ENCODE measurements at places on chromosomes 4 and X.
A peak's percentile ranks its signal among the peaks of the same experiment; 100 is the strongest.

DNA sequence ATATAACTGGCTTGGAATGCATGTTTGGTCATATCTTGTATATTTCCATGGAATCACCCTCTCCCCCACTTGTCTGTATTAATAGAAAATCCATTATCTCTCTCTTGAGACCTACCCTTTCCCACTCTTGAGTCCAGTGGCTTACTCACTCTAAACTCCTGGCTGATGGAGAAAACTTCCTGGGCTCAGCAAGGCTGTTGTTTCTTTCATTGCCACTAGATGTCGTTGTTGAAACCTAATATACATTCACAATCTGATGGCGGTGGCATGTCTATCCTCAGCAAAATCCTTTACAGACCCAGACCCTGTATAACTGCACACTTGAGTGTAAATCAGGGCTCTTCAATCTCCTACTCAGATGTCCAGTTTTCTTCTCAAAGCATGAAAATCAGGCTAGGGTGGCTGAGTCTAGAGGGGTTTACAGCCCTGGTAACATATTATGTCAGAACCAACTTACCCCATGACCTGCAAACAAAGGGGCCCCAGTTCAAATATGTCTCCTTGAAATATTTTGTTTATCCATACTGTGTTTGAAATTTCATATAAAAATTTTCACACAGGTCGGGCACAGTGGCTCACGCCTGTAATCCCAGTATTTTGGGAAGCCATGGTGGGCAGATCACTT is 70.0 kb upstream of the FAM241A start:
- no peak for DNase-seq

DNA sequence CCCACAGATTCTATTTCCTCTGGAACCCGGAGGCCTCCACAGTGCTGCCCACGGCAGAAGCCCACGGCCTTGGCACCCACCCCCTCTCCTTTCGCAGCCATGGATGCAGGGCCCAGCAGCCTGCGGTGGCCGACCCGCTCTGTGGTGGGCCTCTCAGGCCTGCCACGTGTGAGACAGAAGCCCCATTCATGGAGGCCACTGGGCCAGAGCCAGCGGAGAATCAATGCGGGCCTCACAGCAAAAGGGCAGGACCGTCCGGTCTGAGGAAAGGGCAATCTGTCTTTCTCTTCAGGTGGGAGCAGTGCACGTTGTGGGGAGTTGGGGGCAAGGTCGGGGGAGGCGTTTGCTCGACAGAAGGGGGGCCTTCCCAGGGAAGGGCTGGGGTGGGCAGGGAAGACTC is 8.4 kb upstream of the HAUS7 start:
- DNase-seq = no peak

DNA sequence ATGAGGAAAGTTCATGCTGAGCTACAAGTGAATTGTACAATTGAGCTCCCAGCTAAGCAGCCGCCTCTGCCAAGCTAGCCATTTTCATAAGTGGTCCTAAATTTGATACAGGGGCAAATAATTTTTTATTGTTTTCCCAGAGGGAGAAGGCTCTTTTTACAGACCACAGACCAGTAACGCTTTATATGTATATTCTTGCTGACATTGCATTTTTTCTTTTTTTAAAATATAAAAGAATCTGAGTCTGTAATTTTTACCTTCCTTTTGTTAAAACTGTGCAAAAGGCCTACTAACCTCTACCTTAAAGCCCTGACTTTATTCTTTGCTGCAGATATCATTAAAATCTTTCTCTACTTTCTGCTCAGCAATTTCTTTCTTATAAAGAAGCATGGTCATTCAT is 501.2 kb upstream of the INTU start:
- DNase-seq = no peak

DNA sequence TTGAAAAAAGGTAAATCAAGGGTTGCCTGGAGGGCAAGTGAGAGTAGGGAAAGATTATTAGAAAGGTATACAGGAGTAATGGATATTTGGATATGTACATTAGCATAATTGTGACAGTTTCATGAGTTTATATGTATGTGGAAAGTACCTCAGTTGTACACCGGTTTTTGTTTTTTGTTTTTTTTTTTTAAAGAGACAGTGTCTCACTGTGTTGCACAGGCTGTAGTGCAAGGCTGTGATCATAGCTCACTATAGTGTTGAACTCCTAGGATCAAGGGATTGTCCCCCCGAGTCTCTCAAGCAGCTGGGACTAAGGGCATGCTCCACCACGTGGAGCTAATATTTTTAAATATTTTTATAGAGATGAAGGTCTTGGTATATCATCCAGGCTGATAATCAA is 15.3 kb upstream of the HPGD start:
- DNase-seq = no peak

GRCh38 chr4:173167758-173168395 is 734 bp upstream of the GALNT7 start:
- DNase-seq = peak; percentile 68

GRCh38 chr4:118033148-118034052 is 886 bp upstream of the NDST3 start:
- peak; percentile 53 for DNase-seq

DNA sequence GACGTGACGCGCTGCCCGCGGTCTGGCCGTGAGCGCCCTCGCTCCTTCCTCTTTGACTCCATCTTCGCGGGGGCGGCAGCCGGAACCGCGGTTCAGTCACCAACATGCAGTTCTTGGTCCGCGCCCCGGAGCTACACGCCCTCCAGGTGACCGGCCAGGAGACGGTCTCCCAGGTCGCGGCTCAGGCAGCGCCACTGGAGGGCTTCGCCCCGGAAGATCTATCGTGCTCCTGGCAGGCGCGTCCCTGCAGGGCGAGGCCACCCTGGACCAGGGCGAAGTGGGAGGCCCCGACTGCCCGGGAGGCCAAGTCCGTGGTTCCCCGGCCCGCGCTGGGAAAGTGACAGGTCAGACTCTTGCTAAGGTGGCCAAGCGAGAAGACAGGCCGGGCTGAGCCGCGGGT is 2.9 kb downstream of the TRIML2 start:
- DNase-seq = peak; percentile 51

GRCh38 chr4:16627999-16628398 is 270.4 kb downstream of the LDB2 start:
- DNase-seq = no peak

- DNase-seq = no peak
These were observed 104.4 kb downstream of the EFHC2 start for GRCh38 chrX:44239036-44239435.

- no peak for DNase-seq
These were observed 43.7 kb downstream of the DDX60 start for GRCh38 chr4:168274871-168275270.

GRCh38 chrX:10902001-10902400 is 209.1 kb upstream of the HCCS start:
- no peak for DNase-seq

GRCh38 chr4:40405193-40405592 is 70.1 kb downstream of the CHRNA9 start:
- no peak for DNase-seq

DNA sequence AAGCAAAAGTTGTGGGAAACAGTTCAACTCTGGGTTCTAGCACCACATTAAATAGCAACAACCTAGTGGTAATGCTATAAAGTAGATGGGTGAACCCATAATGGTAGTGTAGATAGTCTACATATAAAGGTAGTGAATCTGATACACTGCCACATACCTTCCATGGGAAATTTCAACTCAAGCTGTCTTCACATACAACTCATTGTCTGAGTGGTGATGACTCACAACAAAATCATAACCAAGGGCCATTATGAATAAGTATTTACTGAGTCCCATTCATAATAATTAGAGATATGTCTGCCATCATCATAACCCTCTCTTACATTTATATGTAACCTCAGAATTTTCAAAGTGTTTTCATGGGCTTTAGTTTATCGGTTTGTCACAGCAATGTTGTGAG is 34.8 kb downstream of the EGF start:
- DNase-seq = no peak

- DNase-seq = no peak
These were observed 184.9 kb upstream of the DKK2 start for GRCh38 chr4:107220976-107221375.

DNA sequence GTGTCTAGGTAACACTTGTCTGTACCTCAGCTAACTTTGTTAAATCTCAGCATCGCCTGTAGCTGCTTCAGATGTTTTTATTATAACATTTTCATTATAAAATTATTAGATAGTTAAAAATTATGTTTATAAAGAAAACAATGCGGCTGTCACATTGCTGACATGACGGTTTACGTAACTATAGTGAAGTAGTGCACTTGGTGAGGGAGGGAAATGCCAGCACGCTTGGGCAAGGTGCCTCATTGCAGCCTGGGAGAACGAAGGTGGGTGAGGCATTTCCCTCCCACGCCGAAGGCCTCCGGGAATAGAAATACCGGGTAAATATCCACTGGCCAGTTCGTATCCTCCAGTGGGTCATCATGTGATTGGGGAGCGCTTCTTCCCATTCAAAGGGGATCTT is 15.9 kb downstream of the TMEM187 start:
- no peak for DNase-seq

DNA sequence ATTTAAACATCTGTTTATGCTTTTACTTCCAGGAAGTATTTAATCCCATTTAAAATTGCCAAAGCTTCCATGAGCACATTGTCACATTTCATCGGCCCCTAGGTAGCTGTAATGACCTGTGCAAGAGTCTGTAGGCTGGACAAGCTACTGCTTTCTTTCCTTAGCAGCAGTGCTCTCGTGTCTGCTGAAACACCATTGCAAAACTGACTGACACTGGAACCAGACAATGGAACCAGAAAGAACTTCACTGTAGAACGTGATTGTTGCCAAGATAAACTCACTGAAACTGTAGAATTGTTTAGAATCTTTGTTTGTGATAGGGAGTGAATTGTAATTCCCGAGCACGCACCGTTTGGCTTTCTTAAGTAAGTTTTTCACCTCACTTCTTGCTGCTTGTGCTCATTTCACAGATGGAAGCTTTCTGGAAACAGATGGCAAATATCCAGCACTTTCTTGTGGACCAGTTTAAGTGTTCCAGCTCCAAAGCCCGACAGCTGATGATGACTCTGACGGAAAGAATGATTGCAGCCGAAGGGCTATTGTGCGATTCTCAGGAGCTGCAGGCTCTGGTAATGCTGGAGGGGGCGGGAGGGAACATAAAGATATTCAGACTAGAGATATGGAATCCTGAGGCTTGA is 36.9 kb downstream of the EVC start:
- no peak for DNase-seq

GRCh38 chr4:3745886-3746656 is 20.1 kb upstream of the ADRA2C start:
- DNase-seq = no peak

DNA sequence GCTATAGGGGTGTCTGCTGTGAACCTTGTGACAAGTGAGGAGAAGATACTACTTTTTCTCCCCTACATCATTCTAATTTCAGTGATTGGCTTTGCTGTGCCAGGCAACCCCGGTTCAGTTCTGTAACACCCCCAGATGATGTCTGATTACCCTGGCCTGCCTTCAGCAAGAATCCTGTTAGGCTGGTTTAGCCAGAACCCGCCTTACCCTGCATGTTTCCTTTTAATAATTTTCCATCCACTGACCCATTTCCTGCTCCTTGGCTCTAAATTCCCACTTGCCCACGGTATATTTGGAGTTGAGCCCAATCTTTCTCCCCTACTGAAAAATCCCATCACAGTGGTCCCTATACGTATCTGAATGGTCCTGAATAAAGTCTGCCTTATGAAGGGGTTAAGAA is 46.5 kb upstream of the HPSE start:
- DNase-seq = no peak

DNA sequence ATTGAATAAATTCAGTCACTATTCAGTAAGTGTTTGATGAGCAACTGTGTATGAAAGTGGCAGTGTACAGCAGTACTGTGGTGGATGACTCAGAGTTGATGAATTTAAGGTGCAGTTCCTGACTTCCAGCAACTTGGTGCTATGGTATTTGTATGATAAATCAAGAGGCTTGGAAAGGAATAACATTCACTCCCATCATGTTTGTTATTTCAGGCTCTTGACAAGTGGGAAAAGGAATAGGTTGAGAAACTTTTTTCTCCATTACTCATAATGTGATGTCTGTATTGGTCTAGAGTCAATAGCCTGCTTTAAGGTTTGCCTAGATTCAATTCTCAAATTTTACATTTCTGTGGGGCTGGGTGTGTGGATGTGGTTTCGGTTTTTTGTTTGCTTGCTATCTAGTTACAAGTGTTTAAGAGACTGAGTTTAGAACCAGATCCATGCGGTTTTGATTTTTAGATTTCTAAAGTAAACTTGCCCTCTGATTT is 35.1 kb upstream of the CYP2U1 start:
- no peak for DNase-seq

DNA sequence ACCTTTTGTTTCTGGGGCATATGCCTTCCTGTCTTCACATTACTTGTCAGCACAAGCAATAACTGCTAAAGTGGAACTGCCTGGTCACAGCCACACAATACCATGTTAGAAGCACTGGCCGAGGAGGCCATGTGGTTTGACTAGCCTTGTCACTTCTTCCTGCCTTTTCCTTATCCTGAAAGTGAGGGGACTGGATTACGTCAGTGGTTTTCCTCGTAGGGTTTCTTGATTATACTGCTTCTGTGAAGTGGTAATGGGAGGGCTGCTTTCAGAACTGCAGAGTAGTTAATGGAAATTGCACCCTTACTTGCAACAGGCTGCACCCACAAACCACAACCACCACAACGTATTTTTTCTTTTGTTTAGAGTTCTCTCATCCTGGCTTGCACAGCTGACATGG is 26.6 kb downstream of the ZRSR2 start:
- no peak for DNase-seq

GRCh38 chr4:66223068-66223703 is 552.9 kb upstream of the EPHA5 start:
- DNase-seq = no peak

GRCh38 chrX:17496407-17496806 is 121.4 kb downstream of the NHS start:
- no peak for DNase-seq

GRCh38 chr4:37549041-37549440 is 137.1 kb downstream of the RELL1 start:
- DNase-seq = no peak

GRCh38 chr4:120010646-120011045 is 56.0 kb downstream of the MAD2L1 start:
- no peak for DNase-seq

DNA sequence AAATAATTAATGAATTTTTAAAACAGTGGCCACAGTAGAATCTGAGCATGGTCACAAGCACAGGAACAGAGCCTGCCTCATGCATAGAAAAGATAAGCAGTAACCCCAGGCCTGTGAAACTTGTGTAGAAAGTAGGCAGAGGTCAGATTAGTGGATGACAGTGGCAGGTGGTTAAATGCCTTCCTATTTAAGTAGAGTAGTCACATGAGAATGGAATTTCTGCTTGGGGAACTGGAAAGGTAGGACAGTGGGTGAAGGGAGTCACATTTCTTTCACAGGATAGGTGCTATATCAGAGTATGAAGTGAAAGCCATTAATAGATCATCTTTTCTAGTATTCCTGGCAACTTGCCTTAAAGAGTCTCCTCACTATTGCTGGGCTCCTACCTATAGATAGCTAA is 34.9 kb upstream of the ASB12 start:
- DNase-seq = no peak

DNA sequence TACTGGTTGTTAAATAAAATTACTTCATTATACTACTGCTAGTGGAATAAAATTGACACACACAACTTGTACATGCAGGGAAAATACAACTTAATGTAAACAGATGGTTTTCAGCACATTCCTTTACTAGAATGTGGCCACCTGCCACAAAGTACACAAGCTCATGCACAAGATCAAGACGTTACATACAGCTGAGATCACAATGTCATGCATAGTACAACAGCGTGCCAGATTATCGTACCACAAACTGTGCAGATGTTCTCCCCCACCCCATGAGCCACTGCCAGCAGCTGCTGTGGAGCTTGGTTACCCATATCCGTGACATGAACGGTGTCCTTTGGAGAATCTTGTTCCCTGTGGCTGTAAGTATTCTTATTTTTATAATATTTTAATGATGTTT is 27.7 kb downstream of the FBXO8 start:
- no peak for DNase-seq
